ENCODE measurements at places on chromosomes 7 and 10. TPM values are rescaled to one million over a fixed set of nuclear protein-coding genes. Genes with fewer than 3 reads are reported as not detected.

STK31 gene
- total RNA-seq = not detected

ATP6V1F gene
- 145 TPM for total RNA-seq

CRYGN gene
- not detected for total RNA-seq

CCL24 gene
- not detected for total RNA-seq

NT5C2 gene
- 40.0 TPM for total RNA-seq

STARD3NL gene
- 48.1 TPM for total RNA-seq

IFIT1B gene
- not detected for total RNA-seq

TWIST1 gene
- 0.36 TPM for total RNA-seq

HOXA2 gene
- not detected for total RNA-seq

FRMPD2 gene
- not detected for total RNA-seq

GJD4 gene
- not detected for total RNA-seq

VWDE gene
- total RNA-seq = 0.84 TPM

GCK gene
- total RNA-seq = 1.4 TPM

FFAR4 gene
- total RNA-seq = not detected

VAX1 gene
- not detected for total RNA-seq

TMEM176B gene
- total RNA-seq = not detected

EMX2 gene
- not detected for total RNA-seq

ACSL5 gene
- total RNA-seq = 57.0 TPM

SPDYE9 gene
- not detected for total RNA-seq

FAM24A gene
- not detected for total RNA-seq

NSUN5 gene
- total RNA-seq = 68.0 TPM

WEE2 gene
- not detected for total RNA-seq

KLF14 gene
- total RNA-seq = not detected

ZNF365 gene
- total RNA-seq = 0.29 TPM

LDB3 gene
- not detected for total RNA-seq

ENTPD1 gene
- total RNA-seq = 9.7 TPM

RSPH10B2 gene
- total RNA-seq = 0.78 TPM

NODAL gene
- not detected for total RNA-seq

SH2D4B gene
- total RNA-seq = 0.21 TPM

EPHA1 gene
- total RNA-seq = 0.69 TPM

PIK3CG gene
- total RNA-seq = 26.6 TPM

PSTK gene
- total RNA-seq = 6.3 TPM

PNLIPRP3 gene
- not detected for total RNA-seq

CHST3 gene
- 0.21 TPM for total RNA-seq

LRIT1 gene
- total RNA-seq = not detected
